ENCODE measurements at places on chromosomes 4 and X.

DNA sequence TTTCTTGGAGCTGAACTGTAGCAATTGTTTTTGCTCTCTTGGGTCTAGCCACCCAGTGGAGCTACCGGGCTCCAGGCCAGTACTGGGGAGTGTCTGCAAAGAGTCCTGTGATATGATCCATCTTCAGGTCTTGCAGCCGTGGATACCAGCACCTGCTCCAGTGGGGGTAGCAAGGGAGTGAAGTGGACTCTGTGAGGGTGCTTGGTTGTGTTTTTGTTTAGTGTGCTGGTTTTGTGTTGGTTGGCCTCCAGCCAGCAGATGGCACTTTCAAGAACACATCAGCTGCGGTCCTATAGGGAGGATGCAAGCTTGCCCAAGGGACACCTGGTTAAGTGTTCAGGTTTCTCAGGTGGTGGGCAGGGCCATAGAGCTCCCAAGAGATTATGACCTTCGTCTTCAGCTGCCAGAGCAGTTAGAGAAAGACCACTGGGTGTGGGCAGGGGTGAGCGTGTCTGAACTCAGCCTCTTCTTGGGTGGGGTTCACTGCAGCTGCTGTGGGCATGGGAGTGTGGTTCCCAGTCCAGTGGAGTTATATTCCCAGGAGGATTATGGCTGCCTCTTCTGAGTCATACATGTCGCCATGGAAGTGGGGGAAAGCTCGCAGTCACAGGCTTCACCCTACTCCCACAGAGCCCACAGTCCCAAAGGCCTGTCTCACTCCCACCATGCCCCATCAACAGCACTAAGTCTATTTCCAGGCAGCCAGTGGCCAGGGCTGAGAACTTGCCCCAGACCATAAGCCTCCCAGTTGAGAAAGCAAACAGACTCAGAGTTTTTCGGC is 811.6 kb downstream of the GLUD2 start:
- DNase-seq: no peak

- no peak for DNase-seq
Measured at GRCh38 chr4:6668391-6668790, 25.3 kb upstream of the S100P start.

DNA sequence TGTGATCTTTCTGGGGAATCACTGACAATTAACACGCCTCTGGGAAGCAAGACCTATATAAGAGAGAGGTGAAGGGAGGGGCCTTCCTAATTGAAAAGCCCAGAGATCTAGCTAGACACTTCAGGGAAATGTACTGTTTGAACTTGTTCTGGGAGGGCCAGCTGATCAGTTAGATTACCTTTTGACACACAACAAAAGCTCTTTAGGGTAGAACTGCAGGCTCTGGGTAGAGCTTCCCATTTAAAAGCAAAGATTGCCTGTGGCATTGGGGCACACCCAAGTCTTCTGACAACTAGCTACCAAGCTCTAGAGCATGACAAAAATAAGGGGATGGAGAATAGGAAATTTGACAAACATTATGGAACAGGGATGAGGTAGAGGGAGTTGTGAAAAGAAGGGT is 26.3 kb downstream of the AREG start:
- DNase-seq: no peak

DNA sequence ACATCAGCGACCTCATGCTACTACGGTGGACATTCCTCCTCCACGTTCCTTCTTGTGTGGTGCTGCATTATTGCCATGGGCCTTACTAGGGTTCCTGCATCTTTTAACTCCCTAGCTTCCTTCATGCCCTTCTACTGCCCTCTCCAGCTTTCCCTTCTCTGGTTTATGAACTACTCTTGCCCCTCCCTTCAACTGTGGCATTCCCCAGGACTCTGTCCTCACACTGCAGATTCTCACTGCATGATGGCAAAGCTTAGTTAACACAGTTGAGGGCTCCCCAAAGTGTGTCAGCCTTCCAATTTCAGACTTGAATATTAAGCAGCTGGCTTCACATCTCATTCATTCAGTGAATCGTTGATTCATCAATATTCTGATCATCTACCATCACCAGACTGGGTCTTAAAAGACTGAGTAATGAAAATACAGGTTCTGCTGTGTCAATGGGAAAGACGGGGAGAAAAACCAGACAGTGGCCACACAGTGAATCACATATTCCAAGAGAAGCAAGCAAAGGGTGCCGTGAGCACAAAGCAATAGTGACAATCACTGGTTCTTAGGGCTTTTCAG is 53.0 kb downstream of the ZFX start:
- no peak for DNase-seq

DNA sequence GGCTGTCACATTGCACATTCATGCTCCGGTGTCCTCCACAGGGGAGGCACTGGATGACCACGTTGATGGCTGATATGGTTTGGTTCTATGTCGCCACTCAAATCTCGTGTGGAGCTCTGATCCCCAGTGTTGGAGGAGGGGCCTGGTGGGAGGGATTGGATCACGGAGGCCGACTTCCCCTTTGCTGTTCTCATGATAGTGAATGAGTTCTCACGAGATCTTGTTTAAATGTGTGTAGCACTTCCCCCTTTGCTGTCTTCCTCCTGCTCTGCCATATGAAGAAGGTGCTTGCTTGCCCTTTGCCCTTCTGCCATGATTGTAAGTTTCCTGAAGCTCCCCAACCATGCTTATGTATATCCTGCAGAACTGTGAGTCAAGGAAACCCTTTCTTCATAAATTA is 22.3 kb upstream of the NAT8L start:
- no peak for DNase-seq

DNA sequence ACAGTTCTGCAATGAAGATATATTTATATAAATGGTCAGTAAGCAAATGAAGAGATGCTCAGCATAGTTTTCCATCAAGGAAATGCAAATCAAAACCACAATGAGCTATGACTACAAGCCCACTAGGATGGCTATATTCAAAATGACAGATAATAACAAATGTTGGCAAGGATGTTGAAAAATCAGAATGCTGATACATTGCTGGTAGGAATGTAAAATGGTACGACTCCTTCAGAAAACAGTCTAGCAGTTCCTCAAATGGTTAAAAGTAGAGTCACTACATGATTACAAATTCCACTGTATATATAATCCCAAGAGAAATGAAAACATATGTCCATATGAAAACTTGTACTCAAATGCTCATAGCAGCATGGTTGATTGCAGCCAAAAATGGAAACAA is 425.0 kb upstream of the ATOH1 start:
- no peak for DNase-seq

DNA sequence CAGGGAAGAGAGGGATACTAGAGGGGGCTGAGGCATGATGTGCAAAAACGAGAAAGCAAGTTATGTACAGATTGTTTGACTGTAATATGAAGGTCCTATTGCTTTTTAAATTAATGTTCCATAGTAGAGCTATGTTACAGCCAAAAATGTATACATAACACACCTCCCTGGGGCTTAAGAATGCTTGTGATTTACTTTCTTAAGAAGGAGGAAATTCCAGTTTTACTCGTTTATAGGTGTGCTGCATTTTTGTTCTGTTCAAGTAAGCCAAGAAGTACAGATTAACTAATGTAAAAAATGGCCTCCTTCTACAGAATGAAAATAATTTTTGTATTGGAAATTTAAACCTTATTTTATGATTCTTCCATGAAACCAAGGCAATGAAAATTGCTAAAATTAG is 614.4 kb upstream of the NR3C2 start:
- DNase-seq: no peak

GRCh38 chrX:65610040-65610439 is 57.4 kb upstream of the MSN start:
- DNase-seq: no peak

- no peak for DNase-seq
Measured at GRCh38 chr4:154574311-154574710, 11.5 kb downstream of the FGB start.

GRCh38 chr4:163165217-163166017 is 1.3 kb downstream of the NAF1 start:
- DNase-seq: no peak

GRCh38 chr4:10296730-10297129 is 160.5 kb downstream of the ZNF518B start:
- no peak for DNase-seq

GRCh38 chr4:164876700-164877324 is at the start of gene APELA:
Gene APELA (plus strand): TSS chr4:164877178. CDS start chr4:164877332, 154 bp downstream.
- DNase-seq: no peak

- DNase-seq: no peak
Measured at GRCh38 chr4:165758086-165758485, 115.0 kb upstream of the TLL1 start.

GRCh38 chr4:4618847-4619246 is 77.0 kb upstream of the STX18 start:
- no peak for DNase-seq

DNA sequence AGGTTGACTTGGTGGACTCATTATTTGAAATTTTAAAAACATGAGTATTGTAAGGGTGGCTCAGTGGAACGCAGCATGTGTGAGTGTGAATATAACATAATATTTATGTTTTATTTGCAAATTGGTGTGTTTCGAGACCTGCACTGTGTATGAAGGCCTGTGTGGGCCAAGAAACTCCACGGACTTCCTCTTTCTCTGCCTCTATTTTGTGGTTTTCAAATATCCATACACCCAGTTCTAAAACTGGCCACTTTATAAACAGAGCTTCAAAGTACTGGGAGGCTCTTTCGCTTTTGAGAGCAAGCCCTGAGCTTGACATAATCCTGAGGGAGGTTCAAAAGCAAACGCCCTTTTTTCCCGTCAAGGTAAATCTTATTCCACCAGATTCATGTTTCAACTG is 187.7 kb downstream of the GPAT3 start:
- no peak for DNase-seq

DNA sequence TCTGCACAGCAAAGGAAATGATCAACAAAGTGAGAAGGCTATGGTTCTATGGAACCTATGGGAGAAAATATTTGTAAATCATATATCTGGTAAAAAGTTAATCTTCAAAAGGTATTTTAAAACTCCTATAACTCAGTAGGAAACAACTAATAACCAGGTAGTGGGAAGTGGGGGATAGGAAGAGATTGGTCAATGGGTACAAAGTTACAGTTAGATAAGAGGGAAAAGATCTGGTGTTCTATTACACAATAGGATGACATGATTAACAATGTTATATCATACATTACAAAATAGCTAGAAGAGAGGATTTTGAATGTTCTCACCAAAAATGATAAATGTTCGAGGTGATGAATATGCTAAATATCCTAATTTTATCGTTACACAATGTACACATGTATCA is 46.3 kb downstream of the NDNF start:
- DNase-seq: no peak

DNA sequence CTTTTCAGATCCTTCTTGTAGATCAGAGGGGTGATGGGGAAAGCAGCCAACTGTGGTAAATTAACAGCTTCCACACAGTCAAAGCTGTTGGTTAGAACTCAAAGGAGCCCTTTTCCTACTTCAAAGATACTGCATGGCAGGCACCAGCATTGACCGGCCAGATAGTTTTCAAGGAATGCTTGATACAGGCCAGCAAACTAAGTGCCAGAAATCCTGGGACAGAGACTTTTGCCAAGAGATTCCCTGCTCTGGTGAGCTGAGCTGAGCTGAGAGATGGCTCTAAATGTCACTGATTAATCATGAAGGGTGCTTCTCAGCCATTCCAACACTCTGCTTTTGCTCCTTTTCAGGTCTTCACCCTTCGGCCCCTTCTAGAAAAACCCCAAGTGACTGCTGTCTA is 131.6 kb upstream of the MED14 start:
- no peak for DNase-seq

DNA sequence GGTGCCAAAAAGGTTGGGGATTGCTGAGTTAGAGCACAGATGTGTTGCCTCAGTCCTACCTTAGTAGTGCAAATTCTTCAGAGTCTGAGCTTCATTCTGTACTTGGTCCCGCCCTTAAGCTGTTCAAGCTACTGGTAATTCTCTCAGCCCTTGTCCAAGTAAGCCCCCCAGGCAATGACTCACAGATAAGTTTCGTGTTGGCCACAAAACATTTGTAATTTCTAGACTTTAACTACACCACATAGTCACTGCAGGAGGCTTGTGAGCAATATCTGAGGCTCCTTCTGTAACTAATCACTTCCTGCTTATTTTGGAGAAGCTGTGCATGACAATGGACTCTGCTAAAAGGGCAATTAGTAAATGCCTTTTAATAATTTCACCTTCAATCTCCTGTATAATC is 1420.5 kb downstream of the PCDH7 start:
- no peak for DNase-seq

- no peak for DNase-seq
Measured at GRCh38 chr4:57369446-57369845, 259.3 kb upstream of the IGFBP7 start.

DNA sequence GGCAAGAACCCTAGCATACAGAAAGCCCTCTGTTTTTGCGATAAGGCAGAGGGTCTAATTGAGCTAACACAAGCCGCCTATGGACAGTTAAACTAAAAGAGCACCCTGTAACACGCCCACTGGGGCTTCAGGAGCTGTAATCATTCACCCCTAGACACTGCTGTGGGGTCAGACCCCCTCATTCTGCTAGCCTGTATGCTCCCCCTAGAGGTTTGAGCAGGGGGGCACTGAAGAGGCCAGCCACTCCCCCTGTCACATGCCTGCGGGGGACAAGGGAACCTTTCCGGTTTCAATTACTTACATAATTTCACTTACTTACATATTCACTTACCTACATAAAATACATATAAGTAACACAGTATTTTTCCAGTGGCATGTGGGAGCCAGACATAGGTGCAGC is 469.5 kb upstream of the FAM241A start:
- no peak for DNase-seq

DNA sequence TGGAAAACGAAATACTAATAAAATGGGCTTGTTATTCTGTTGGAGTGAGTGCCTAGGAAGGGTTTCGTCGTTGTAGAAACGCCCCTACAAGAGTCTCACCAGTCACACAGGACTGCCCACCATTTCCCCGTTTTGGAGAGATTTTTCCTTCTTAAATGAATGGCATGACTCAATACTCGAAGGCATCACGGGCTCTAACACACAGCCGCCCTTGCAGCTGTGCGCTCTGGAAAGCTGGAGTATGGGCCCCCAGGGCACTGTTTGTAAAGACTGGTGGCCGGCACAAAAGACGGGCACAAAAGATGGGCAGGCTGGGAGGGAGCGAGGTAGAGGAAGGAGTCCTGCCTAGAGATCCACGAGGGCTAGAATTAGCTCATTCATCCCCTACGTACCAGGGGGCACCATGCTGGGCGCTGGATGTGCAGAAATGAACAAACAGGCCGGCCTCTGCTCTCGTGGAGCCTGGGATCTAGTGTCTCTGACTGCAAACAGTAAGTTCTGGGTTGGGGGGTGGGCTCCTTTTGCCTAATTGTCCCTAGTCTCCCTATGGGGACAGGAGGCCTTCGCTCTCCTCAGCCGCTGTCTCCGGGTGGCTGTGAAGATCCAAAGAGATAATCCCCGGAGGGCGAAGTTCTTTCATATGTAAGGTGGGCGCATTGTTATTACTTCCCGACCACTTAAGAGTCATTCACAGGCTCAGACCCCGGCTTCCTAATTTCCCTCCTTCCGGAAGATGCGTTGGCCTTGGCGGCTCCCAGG is 1.0 kb upstream of the SFRP2 start:
- DNase-seq: no peak

GRCh38 chr4:152920768-152921167 is 15.4 kb upstream of the FHDC1 start:
- no peak for DNase-seq

DNA sequence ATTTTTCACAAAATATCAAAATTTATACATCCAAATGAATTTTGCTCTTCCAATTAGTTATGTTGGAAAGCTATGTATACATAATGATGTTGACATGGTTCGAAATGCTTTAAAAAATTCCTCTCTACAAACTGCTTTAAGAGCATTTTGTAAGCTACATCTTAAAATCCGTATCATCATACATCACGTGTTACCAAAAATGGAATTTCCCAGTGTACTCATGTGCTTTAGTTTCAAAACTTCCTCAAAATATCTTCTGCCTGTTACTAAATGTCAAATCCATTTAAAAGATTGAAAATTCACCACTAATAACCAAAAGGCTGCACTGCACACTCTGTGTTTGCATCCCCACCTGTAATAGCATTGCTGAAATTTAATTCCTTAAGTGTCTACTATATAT is 87.9 kb downstream of the WDFY3 start:
- DNase-seq: no peak

All from cortex of kidney (tissue), 1 donor.